ENCODE measurements at places on chromosomes 11 and 22. TPM values are rescaled to one million over a fixed set of nuclear protein-coding genes. Genes with fewer than 3 reads are reported as not detected.

PIWIL4 gene
- total RNA-seq = 10.2 TPM

POGLUT3 gene
- 18.0 TPM for total RNA-seq

ATP6V1E1 gene
- 122 TPM for total RNA-seq

DNA sequence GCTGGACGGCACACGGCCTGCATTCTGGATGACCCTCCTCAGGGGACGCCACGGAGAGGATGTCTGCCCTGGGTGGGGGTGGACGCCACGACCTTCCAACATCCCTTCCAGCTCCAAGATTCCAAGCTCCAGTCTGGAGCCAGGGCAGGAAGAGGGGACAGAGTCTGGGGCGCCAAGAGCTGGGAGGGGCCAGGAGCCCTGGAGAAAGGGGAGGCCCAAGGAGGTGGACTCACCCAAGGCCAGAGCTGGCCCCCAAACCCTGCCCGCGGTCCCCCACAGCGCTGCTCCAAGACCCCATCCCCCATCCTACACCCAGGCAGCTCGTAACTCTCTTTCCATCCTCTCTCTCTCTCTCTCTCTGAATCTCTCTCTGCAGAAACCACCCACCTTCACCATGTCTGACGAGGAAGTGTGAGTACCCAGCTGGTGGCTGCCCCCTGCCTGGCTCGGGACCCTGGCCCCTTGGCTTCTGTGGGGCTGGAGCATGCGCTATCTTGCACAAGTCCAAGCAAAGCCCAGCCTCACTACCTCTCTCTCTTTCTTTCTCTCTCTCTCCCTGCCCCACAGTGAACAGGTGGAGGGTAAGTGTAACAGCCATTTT lies 3.1 kb downstream of the TNNT3 start:
- DNase-seq = no peak

GRCh38 chr22:49412236-49412635 lies 415.4 kb downstream of the BRD1 start:
- no peak for DNase-seq

SCARF2 gene
- 0.29 TPM for total RNA-seq

OR8D1 gene
- not detected for total RNA-seq

DNA sequence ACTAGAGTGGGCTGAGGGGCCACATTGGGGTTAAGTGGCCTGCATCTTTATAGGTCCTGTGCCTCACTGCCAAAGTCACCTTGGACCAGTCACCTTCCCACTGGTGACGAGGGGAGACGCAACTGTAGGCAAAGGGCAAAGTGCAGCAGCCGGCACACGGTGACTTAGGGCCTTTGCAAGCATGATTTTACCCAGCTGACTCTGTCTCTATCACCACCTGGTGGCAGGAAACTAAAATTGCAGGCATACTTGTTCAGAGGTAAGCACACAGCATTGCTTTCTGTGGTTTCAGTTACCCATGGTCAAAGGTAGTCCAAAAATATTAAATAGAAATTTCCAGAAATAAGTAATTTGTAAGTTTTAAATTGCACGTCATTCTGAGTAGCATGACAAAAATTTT lies 1164.4 kb downstream of the BRD1 start:
- DNase-seq = peak; percentile 55

CD6 gene
- 1.5 TPM for total RNA-seq

DNA sequence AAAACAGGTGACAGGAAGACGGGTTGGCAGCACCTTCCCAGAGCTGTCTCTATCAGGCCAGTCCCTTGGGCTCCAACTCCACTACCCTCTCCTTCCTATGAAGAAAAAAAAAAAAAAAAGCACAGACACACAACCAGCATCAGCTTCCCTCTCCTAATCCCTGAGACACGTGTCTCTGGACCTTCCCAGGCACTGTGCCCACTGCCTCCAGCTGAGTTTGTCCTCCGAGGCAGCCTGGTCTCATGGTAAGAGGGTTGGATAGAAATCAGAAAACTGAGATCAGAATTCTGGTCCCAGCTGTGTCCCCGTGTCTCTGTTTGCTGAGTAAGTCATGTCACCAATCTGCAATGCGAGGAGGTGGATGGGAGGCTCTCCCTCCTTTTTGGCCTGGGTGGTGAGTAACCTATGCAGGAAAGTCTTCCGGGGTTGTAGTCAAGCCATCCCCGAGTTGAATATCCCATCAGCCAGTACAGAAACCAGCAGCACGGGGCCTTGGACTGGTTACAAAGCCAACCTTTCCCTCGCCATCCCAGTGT lies 193.7 kb upstream of the TBCEL start:
- no peak for DNase-seq

DNA sequence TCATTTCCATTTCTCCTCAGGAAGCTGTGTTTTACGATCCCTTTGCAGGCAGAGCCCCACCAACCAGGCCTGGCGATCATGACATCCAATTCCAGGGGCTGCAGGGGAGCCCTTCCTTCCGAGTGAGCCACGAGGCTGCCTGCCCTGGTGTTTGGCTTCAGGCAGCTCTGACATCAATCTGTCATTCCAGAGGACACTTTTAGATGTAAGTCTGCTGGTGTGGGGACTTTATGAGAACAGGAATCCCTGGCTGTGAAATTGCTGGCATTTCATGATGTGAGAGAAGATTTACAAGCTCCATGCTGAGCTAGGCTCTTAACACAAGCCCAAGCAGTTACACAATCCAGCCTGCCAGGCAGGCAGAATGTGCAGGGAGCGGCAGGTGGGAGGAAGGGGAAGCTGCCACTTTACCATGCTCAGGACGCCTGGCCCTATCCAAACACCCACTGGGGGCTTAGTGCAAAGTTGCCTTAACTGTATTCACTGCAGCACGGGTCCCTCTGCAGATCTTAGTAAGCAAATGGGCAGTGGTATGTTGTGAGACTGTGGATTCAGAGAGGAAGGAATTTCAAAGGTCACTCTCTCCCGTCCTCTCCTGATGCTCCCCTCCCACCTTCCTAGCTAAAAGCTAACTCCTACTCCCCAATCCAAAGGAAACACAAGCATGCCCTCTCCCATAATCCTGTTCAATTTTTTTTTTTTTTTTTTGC lies 43.4 kb upstream of the MICAL2 start:
- DNase-seq = no peak

DNA sequence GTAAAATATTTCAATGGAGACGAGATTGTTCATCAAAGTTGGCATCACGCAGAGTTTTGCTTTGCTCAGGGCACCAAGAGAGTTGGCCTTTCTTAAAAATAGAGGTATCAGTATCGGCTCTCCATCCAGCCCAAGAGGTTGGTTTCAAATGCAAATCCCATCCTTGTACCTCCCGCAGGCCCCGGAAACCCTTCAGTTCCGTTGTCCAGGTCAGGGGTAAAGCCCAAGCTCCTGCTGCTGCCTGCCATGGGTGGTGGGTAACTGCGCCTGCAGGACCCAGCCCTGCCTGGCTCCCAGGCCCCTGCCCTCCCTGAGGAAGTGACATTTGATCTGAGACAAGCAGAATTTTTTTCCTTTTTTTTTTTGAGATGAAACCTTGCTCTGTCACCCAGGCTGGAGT lies 49.3 kb upstream of the RTL6 start:
- DNase-seq = no peak

GRCh38 chr11:69167916-69168691 lies 12.4 kb downstream of the SMIM38 start:
- no peak for DNase-seq

GRCh38 chr11:117766576-117766975 lies 30.4 kb downstream of the DSCAML1 start:
- DNase-seq = no peak

DNA sequence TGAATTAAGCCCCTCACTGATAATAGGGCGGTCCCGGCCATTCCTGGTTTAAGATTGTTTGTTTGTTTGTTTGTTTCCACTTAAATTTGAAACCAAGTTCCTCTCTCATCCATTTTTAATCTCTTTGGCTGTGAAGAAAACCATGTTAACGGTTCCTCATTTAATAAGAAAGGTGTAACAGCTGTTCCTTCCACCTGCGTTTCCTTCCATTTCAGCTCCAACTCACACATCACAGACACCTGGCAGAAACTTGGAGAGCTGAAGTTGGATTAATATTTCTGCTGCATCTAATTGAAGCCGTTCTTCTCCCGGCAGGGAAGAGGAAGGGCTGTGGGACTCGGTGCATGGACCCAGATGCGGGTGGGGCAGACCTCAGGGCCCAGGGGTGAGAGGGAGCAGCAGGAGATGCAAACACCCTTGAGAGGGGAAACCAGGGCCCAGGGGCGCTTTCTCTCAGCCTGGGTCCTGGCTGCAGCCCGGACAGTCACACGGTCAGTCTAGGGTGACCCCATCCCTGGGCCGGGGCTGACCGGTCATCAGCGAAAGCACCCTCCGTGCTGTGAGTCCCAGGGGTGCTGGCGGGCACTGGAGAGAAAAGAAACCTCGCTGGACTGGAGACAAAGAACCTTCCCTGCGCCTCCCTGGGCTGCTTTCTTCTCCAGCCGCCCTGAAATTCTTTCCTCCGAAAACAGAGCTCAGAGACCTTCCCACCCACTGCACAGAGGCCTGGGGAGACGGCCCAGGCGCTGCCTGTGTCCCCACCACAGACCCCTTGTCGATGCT lies 242.0 kb downstream of the BRD1 start:
- DNase-seq = no peak

RFPL2 gene
- not detected for total RNA-seq

DNA sequence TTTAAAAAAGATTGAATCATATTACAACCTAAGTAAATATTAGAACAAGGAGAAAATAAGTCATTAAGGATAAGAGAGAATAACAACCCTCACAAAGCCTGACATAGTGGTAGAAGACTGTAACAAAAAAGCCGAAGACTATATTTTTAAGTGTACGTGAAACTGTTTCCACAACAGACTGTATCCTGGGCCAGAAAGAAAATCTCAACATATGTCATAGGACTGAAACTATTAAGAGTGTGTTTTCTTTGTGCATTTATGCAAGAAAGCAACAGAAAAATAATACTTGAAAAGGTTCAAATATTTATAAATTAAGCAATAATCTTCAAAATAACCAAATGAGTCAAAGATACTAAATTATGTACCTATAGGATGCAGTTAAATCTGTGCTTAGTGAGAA lies 309.8 kb downstream of the CASP12 start:
- no peak for DNase-seq

Measured in K562 (cell line).